Esophagus muscularis mucosa (tissue), 4 donors: ENCODE measurements at places on chromosomes 11 and 22.

- DNase-seq, result no peak
Observed at GRCh38 chr11:27847496-27847895, 147.2 kb upstream of the BDNF start.

GRCh38 chr11:22194306-22194705, 1.4 kb downstream of the ANO5 start:
- DNase-seq, result no peak

DNA sequence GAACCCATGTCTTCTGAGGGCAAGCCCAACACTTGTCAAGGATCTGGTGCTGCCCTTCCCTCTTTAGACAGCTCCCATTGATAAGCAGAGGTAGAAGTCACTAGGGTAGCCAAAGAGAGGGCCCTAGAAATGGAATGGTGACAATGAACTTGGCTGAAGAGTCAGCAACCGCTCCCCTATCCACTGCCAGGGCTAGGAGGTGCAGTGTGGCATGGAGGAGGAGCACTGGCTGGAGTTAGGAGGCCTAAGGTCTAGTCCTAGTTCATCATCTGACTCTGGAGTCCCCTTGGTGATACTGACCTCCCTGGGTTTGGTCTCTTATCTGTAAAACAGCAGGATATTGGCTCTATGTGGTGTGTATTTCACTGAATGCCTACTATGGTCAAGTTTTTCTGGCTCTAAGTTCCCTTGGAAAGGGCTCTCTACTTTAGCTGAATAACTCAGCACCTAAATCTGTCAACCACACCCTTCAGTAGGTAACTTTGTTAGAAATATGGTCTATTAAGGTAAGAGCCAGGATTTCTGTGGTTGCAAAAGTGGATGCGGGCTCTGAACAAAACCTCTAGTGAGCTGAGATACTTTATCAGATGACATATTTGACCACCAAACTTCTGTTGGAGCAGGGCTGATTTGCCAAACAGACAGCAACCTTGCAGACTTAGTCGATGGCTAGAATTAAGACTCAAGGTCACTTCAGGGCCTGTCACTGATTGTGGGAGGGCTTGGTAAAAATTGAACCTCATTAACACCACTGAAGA, 10.5 kb downstream of the TIMP3 start:
- DNase-seq, result no peak

DNA sequence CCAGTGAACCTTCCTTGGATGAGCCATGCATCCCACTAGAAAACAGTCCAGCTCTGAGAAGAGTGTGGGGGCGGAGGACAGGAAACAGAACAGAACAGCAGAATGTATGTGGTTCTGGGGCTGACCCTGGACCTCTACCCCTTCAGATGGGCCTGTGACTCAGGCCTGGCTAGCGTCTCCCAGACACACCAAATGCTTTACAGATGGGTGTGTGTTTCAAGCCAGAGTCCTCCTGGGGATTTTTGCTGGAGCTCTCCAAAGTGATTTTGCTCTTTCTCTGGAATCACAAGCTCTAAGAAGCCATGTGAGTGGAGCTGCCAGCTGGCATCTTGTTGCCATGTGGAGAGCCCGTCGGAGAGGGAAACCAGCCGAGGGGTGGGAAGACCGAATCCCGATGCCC, 13.2 kb upstream of the C1QTNF4 start:
- DNase-seq, result no peak

- peak; percentile 50 for DNase-seq
Observed at GRCh38 chr22:27851974-27852746, 50.6 kb upstream of the MN1 start.

GRCh38 chr11:133522344-133522743, 10.0 kb downstream of the OPCML start:
- DNase-seq, result no peak

DNA sequence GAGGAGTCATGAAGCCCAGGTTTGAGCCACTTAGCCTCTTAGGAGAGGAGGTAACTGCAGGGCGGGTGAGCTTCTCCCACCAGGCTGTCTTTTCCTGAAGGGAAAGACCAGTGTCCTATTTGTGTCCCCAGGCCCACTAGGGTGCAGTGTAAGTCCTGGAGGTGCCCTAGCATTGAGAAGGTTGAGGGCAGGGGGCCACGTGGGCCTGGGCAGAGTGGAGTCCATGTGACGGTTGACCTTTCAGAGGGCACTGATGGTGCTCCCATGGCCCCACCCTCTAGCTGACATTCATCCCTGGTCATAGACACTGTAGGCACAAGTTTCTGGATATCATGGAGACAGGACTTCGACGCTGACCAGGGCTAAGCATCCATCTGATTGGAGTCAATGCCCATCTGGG, 44.1 kb upstream of the TP53I11 start:
- DNase-seq, result no peak

- DNase-seq, result no peak
Observed at GRCh38 chr11:116835042-116835772, 2.2 kb downstream of the APOA1 start.

GRCh38 chr11:39209981-39210380, 2249.5 kb downstream of the LRRC4C start:
- DNase-seq, result no peak

DNA sequence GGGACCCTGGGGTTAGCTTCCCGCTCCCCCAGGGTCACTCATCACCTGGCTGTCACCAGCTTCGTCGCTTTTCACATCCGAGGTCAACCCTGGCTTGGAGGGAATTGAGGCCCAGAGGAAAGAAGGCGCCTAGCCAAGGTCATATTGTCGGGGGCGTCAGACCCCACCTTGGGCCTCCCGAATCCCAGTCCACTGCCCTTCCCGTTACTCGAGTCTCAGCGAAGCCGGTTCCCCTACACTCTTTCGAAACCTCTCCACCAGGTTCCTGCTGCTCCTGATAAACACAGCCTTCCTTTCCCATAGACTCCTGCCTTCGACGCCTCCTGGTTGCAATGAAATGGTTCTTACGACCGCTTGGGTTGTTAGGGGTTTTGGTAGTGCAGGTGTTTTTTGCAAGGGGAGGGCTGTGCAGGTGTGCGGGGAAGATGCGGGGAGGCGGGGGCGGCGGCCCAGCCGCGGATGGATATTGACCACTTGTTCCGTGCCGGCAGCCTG, 642 bp downstream of the NAA40 start:
- DNase-seq, result no peak

DNA sequence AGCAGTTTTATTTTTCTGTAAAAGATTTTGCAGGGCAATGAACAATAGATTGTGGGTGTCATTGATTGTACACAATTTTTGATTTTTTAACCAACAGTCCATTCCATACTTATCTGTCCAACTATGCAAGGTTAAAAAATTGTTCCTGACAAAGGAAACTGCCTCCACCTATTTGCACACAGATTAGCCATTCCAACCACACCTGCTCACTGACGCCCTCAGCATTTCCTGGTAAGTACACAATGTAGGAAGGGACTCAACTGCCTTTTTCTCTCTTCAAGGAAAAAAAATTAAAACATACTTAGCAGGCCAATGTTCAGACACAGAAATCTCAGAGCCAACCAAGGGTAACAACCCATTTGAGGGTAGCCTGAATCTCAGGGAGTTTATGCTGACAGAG, 4.3 kb upstream of the FUT4 start:
- DNase-seq, result no peak

- DNase-seq, result no peak
Observed at GRCh38 chr22:41181349-41182241, 23.5 kb upstream of the L3MBTL2 start.

GRCh38 chr11:106091480-106092123, 14.1 kb downstream of the AASDHPPT start:
- no peak for DNase-seq

- no peak for DNase-seq
Observed at GRCh38 chr11:85394283-85394682, 232.9 kb downstream of the DLG2 start.

DNA sequence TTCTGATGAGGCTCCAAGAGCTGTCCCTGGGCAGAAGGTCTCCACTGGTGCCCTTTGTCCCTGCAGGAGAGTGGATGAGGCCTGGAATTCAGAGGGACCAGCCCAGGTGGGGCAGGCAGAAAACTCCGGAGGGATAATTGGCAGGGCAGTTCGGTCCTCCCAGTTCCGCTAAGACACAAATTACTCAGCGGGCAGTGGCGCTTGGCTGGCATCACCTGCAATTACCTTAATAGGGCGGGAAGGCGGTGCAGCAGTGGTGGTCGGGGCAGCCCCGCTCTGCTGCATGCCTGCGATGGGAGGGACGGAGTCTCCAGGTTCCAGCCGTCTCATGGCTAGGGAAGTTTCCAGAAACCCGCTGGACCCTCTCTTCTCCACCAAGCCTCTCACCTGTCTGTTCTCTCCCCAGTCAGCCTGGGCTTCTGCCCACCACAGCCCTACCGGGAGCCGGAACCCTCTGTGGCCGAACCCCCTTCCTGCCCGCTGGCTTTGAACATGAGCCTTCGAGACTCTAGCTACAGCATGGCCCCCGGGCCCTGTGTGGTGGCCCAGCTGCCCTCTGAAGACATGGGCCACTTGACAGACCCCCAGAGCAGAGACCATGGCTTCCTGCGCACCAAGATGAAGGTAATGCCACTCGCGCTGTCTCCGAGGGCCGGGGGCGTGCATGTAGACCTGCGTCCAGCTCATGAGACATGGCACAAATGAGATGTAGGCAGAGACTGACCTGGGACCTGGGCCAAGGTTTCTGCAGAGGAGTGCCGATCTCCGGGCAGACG, 7.0 kb downstream of the OVOL1 start:
- DNase-seq, result no peak

- no peak for DNase-seq
Observed at GRCh38 chr11:83070044-83070701, 1.5 kb downstream of the RAB30 start.

DNA sequence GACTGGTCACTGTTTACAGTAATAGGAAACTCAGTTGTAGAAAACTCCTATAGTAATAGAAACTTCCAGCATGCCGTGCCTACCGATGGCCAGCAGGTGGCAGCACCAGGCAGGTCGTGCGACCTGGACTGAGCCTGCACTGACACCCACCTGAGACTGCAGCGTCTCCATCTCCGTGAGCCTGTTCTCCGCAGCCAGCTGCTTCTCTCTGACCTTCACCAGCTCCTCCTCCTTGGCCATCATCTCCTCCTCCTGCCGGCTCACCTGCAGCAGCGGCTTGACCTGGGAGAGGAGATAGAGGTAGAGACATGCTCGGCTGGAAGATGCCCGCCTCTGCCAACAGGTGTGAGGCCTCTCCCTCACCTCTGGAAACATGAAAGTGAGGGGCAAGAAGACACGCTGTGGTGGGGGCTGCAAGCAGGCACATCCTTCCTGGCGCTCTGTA, 48.5 kb downstream of the APOL1 start:
- DNase-seq, result no peak

- DNase-seq, result no peak
Observed at GRCh38 chr22:39722032-39722325, 151.4 kb downstream of the CACNA1I start.

GRCh38 chr11:33860926-33861325, 30.9 kb downstream of the LMO2 start:
- DNase-seq, result no peak

GRCh38 chr11:75479597-75480145, 46.1 kb downstream of the GDPD5 start:
- DNase-seq, result no peak

DNA sequence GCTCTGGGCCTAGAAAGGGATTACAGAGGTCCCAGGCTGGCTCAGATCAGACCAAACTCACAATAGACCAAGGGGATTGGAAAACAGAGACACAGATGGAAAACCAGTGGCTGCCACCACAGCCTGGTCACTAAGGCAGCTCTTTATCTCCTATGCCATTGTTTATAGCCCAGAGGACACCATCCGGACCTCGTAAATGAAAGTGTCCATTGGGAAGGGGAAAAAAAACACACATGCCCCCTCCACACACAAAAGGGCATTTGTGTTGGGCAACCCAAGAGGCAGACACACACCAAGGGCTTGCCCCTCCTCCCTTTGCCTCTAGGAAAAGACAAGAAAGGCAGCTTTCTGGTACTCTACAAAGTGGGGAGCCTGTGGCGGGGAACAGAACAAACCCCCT, 85.9 kb downstream of the GAB2 start:
- no peak for DNase-seq

- DNase-seq, result no peak
Observed at GRCh38 chr11:29018631-29019030, 910.4 kb downstream of the METTL15 start.

DNA sequence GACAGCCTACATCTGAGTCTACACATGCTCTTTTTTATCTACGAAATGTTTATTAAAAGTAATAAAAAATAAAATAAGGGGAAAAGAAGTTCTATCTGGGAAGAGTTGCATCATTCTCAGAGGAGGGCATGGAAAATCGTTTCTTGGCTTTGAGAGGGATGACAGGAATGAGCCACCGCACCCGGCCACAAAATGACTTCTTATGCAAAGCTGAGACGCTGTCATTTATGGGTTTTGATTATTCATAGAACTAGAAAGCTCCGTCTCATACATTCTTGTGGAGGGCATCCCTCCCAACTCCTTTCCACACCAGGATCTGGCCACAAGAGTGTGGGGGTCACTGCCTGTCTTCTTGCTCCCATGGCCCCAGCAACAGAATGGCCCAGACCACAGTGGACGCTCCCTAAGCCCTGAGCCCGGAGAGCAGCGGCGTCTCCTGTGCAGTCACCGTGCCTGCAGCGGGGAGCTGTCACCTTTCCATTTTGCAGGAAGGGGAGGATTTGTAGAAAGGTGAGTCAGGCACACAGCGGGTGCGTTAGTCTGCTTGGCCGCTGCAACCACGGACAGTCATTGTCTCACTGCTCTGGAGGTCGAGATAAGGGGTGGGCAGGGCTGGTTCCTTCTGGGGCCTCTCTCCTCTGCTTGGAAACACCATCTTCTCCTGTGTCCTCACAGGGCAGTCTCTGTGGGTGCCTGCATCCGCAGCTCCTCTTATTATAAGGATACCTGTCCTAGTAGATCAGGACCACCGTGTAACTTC, 1388.7 kb downstream of the BRD1 start:
- no peak for DNase-seq

DNA sequence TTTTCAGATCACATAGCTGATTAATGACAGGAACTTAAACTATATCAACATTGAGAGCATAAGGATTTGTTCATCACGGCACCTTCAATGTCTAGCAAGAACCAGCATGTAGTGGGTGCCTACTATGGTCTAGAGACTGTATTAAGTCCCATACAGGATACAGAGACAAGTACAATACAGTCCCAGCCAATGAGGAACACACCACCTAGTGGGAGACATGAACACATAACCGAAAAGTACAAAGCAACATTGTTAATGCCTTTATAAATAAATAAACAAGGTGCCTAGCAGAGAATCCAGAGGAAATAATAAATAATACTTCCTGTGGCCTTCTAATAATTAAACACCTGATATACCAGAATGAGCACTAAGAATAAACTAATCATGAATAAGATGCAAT, 87.7 kb upstream of the OPCML start:
- DNase-seq, result peak; percentile 39
